Natural killer cell treated with Interleukin-12 subunit alpha and Interleukin-12 subunit beta and Interleukin-15 and Interleukin-18, amount 100 ng/mL, for 72 hours (primary cell): ENCODE measurements at places on chromosomes 6 and 20. TPM values are rescaled to one million over a fixed set of nuclear protein-coding genes. Genes with fewer than 3 reads are reported as not detected.

GRCh38 chr6:100101644-100102043, 107.6 kb upstream of the MCHR2 start:
- no peak for DNase-seq

GRCh38 chr6:45012687-45013086, 315.4 kb upstream of the RUNX2 start:
- DNase-seq = no peak

Gene DUSP22
- total RNA-seq = 45.2 TPM

Gene NOTCH4
- total RNA-seq = 1.4 TPM

DNA sequence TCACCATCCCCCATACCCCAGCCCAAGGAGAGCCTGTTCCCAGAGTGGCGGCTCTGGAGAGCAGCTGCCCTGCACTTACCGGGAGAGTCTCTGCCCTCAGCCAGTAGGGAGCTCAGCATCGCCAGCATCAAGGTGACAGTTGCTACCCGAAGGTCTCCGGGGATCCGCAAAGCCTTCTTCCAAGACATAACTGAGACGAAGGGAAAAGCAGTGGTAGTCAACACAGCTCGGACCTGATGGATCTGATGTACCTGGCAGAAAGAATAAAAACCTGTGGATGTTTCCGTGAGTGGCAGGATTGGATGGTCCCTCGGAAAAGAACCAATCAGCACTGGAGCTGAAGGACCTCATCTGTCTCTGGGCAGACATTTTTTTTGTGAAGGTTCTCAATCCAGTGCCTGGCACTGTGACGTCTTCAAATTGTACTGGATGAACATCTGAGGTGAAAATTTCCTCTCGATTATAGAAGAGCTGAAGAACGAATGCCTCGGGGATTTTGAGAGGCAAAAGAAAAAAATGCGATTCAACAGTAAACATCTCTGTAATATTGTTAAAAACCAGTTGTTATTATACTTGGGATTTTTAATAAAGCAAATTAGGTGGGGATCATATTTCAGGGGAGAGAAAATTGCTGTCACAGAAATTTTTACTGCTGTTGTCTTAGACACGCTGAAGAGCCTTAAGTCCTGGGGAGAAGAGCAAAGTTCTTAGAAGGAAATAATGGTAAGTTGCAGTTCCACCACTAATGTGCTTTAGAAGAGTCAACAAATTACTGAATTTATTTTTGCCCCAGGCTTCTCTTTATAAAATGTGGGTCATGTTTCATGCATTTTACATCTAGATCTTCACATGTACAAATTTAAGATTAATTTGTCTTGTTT, at the start of gene HLA-DQB1:
Gene HLA-DQB1 (minus strand): TSS at position 238 of the 881 bp plus-strand sequence. CDS start 50 bp downstream, at position 188.
- DNase-seq = no peak

DNA sequence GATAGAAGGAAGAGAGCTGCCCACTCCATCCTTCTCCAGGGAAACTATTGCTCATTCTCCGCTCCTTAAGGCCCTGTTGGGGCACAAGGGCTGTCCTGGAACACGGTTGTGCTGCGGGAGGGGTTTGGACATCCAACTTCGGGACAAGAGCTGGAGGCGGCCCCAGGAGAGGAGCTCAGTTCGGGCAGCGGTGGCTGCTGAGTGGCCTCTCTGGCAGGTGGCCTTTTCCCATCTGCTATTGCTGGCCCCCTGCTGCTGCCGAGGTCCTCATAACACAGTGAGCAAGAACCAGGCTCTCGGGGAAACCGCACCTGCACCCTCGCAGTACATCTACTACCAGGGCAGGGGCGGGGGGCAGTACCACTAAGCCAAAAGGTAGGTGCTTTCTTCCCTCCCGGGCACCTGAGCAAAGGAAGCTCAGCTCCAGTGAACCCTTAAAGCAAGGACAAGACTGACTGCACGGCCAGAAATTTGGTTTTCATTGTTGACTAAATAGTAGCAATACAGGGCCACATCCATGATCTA, 63.7 kb downstream of the PSMG4 start:
- DNase-seq = no peak

Gene MMP24OS
- 35.6 TPM for total RNA-seq

Gene CNPY3
- total RNA-seq = 38.2 TPM

- no peak for DNase-seq
Observed at GRCh38 chr6:14913931-14914330, 331.9 kb upstream of the JARID2 start.

DNA sequence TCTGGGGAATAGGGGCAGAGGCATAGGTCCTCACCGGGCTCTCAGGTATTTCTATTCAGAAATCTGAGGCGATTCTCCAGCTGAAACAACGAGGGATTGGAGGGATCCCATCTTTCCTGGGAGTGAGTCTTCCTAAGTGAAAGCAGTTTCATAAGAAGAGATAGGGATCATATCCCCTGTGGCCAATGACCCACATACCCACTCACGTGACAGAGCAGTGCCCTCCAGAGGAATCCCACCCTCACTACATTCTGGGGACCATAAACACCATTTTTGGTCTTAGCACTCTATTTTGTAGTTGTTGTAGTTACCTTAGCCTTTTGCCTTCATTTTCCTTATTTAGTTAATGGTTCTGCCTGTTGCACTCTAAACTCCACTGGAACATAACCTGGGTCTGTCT, 121.1 kb downstream of the GPR63 start:
- no peak for DNase-seq

Gene GRM1
- total RNA-seq = not detected

GRCh38 chr20:11337361-11338130, 580.1 kb upstream of the BTBD3 start:
- no peak for DNase-seq

DNA sequence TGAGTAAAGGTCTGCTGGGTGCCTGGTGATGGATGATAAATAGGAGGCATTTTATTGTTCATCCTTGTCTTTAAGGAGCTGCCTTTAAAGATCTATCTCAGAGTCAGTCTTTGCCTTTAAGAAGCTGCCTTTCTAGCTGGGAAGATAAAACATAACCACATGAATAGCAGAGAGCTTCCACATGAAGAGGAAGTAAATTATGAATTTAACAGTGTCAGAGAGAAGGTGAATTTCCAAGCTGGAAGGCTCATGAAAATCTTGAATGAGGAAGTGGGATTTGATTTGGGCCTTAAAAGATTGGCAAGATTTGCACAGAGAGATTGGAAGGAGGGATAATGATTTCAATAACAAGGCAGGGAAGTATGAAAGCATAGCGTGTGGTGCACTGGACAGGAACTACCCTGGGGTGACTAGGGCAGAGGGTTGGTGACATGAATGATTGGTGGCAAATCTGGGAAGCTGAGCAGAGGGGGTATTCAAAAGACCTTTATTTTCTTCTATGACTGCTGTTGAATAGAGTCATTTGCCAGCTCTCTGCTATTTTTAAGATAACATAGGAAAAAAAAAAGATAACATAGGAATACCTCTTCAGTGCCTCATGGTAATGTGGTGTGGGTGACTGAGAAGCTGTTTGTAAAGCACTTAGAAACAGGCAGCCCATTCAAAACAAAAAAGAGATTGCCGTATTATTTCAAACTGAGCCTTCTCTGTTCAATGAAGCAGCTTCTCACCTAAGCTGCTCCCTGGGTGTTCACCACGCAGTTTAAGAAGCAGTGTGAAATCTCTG, 591.6 kb downstream of the PKHD1 start:
- no peak for DNase-seq

DNA sequence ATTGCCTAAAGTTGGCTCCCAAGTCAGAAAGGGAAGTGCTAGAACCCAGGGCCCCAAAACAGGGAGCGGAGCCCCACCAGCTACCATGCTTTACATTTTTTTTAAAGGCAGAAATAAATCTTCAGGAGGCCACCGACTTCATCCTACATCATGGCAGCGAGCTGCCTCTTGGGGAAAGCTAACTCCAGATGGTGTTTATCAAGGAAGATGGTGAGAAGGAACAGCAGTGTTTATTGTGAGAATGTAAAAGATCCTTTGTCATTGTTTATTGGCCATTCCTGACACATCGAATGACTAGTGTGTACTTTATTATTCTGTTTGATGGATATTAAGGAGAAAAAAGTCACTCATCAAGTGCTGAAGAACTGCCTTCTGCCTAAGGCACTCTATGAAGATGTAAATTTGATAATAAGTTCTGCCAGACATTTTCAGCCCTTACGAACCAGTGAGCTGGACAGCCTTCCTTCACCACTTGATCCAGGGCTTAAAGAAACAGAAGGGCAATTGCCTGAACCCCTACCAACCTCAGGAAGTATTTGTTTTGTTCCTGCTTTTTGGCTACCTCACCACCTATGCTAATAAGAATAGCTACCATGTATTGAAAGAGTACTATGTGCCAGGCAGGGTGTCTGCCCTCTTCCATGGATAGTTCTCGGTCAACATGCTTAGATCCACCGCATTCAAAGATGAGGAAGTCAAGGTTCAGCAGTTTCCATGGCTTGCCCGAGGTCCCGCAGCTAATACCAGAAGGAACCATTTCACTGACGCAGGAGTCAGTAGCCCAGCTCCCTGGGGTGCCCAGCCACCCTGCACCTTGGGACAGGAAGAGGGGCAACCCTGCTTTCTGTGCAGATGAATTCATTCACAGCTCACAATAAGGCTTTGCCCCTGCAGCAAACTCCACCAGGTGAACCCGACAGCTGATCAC, 194.7 kb upstream of the RREB1 start:
- DNase-seq = no peak
